HT-29 (cell line): ENCODE measurements at places on chromosomes 3 and 15. TPM values are rescaled to one million over a fixed set of nuclear protein-coding genes. Genes with fewer than 3 reads are reported as not detected.

The CAND2 gene
- not detected in 2 replicates for total RNA-seq

The RTP1 gene
- not detected in 2 replicates for total RNA-seq

The GOLGA6L10 gene
- 0.16 TPM in 1 of 2 replicates, not detected in the other for total RNA-seq

The CCK gene
- total RNA-seq: 0.23 TPM in 1 of 2 replicates, not detected in the other

The CEP19 gene
- total RNA-seq: 0.15 and 0.52 TPM in 2 replicates

The KNL1 gene
- total RNA-seq: 13.1 and 17.7 TPM in 2 replicates

The NOX5 gene
- not detected in 2 replicates for total RNA-seq

The TM2D3 gene
- 21.0 and 23.9 TPM in 2 replicates for total RNA-seq

GRCh38 chr3:81728766-81729544 lies 32.5 kb downstream of the GBE1 start:
- no peak for DNase-seq

- no peak for DNase-seq
Observed at GRCh38 chr3:195162033-195162669, 108.8 kb downstream of the XXYLT1 start.

DNA sequence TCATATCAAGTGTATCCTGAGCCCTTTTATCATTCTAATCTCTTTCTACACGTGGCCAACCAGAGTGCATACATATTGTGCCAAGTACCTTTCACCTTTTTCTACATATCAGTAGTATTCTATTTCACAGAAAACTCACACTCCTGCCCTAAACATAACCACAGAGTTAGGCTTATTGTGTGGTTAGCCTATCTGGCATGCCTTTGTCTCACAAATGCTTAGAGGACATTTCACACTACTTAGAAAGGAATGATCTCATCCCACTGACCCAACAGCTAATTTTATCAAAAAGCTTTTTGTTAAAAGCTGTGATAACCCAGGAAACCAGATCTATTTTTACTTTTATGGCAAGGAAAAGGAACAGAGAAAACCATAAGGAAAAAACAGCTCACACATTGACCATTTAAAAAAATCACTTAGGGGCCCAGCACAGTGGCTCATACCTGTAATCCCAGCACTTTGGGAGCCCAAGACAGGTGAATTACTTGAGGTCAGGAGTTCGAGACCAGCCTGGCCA lies 17.8 kb upstream of the MAP4 start:
- DNase-seq: no peak

- DNase-seq: no peak
Observed at GRCh38 chr3:109910772-109911171, 573.4 kb upstream of the DPPA4 start.

DNA sequence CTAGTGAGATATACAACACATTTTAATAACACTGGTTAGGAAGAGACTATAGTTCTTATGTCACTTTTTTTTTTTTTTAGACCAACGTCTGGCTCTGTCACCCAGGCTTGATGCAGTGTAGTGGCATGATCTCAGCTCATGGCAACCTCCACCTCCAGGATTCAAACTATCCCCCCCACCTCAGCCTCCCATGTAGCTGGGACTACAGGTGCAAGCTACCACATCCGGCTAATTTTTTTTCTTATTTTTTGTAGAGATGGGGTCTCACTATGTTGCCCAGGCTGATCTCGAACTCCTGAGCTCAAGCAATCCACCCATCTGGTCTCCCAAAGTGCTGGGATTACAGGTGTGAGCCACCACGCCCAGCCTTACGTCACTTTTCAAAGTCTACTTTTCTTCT lies 100.8 kb downstream of the FOXP1 start:
- DNase-seq: no peak

- peak; percentile 25 for DNase-seq
Observed at GRCh38 chr15:45871121-45871855, 236.5 kb downstream of the SQOR start.

GRCh38 chr3:17573396-17573795 lies 169.0 kb downstream of the TBC1D5 start:
- DNase-seq: no peak

- DNase-seq: no peak
Observed at GRCh38 chr3:37145611-37146010, 28.8 kb downstream of the LRRFIP2 start.

GRCh38 chr3:182596676-182597410 lies 196.5 kb upstream of the ATP11B start:
- DNase-seq: peak; percentile 11

GRCh38 chr3:125436921-125437320 lies 61.8 kb upstream of the ZNF148 start:
- DNase-seq: no peak

- DNase-seq: peak; percentile 85
Observed at GRCh38 chr3:193791041-193792032, 198.3 kb downstream of the OPA1 start.

- DNase-seq: no peak
Observed at GRCh38 chr3:133853063-133853924, 42.4 kb downstream of the RAB6B start.
